ENCODE measurements at places on chromosomes 11 and 22. TPM values are rescaled to one million over a fixed set of nuclear protein-coding genes. Genes with fewer than 3 reads are reported as not detected.

The C11orf16 gene
- total RNA-seq, result 8.4 TPM

The FIBP gene
- 74.6 TPM for total RNA-seq

The GLYATL2 gene
- 1.2 TPM for total RNA-seq

The RAPSN gene
- 1.5 TPM for total RNA-seq

The PHF21B gene
- total RNA-seq, result 0.43 TPM

The SCN4B gene
- 3.1 TPM for total RNA-seq

The TMPRSS13 gene
- 9.4 TPM for total RNA-seq

The OSM gene
- total RNA-seq, result 1.8 TPM

DNA sequence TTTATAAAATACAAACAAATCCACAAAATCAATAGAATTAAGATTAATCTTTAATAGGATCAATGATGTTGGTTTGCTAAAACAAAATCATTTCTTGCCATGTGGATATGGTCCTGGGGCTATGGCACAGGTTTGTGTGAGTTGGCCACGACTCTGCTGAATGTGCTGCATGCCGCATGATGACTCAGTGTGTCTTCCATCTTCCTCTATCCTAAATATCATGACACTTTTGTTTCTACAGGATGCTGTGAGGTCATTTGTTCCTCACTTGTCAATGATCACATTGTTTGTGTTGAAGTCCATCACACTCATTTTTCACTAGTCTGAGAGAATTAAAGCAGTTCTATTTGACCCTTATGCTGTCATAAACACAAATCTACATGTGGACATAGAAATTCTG is 167.2 kb upstream of the ZBED5 start:
- no peaks in the 10 kb centered on the region for H3K27me3 ChIP-seq
- H3K4me1 ChIP-seq, result no peaks in the 10 kb centered on the region
- H3K27ac ChIP-seq, result no peak overlapping the region
- H3K36me3 ChIP-seq, result no peaks in the 10 kb centered on the region

DNA sequence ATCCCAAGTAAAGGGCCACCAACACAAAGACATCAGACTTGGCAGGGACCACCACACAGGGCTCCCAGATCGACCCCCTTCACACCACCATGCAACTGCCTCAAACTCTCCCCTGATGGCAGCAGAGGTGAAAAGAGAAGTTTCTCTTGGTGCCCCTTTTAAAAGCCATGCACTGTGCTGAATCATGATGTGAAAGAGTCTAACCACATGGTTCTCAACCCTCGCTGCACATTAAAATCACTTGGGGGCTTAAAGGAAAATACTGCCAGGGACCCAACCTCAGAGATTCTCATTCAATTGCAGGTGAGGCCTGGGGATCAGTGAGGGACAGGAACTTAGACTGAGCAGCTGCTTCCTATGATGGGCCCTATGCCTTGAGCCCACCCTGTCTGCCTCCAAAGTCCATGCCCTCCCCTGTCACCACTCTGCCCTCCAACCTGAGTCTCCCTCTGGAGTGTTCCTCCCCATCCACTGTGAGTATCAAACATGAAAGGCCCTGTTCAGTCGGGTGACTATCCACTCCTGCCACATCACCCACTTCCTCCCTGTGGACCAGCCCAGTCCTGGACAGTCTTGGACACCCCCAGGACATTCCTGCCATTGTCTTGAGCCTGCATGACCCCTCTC is 40.8 kb downstream of the PLEKHA7 start:
- DNase-seq, result no peak
- H3K4me3 ChIP-seq, result no peak overlapping the region
- H3K36me3 ChIP-seq, result no peaks in the 10 kb centered on the region
- H3K4me1 ChIP-seq, result no peaks in the 10 kb centered on the region
- no peak overlapping the region for H3K27ac ChIP-seq

DNA sequence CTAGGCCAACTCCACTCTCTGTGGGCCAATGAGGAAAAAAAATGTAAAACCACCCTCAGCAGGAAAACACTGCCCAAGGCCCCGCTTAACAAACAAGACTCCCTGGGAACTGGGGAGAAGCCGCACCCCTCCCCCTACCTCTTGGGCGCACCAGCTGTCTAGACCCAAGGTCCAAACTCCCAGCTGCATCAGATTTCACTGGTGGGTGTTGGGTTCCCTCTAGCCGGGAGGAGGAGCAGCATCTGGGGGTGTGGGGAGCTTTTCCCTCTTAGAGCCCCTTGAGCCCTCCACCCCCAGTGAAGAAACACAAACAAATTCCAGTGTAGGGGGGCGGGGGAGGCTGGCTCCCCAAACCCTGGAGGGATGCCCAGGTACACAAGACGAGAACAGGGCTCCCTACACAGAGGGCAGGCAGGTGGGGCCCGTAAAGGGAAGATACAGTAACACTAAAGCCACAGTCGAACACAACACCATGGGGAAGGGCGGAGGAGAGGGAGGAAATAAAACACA is 64.9 kb downstream of the NECTIN1 start:
- H3K4me3 ChIP-seq, result no peak overlapping the region
- peak; percentile 72 for DNase-seq
- H3K4me1 ChIP-seq, result no peaks in the 10 kb centered on the region
- no peaks in the 10 kb centered on the region for H3K27me3 ChIP-seq
- H3K36me3 ChIP-seq, result no peaks in the 10 kb centered on the region

DNA sequence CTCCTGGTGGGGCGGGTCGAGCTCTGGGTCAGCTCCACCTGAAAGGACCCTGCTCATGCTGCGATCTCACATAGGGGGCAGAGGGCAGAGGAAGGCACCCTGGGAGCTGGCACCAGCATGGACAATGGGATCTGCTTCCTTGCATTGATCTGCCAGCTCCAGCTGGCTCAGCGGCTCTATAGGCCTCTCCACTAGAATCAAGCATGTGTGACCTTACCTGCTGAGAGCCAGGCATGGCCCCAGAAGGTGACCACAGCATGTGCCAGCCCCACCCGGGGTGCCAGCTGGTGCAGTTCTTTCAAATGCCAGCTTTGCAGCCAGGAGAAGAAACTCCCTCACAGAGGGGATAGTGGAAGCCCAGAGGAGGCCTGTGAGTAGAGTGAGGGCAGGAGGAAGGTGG is 22.0 kb upstream of the KLHL35 start:
- H3K36me3 ChIP-seq, result no peaks in the 10 kb centered on the region
- H3K4me3 ChIP-seq, result no peak overlapping the region
- H3K27me3 ChIP-seq, result peaks cover 3% of the 10 kb centered on the region

DNA sequence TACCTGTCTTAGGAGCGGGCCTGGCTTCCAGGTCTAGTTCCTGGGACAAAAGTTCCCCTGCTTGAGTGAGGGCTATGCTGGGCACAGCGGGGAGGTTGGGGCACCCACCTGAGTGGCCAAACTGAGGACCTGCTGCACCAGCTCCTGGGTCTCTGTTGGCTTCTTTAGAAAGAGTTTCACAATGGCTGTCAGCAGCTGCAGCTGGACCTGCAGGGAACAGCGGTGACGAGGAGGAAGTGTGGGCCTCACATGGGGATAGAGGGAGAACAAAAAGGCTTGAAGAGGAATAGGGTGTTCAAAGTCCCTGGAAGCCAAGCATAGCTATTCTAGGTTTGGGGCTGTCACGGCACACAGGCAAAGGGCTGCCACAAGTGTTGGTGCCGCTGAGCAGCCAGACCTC is 26.7 kb upstream of the RASL10A start:
- H3K4me1 ChIP-seq, result peaks cover 4% of the 10 kb centered on the region
- no peak overlapping the region for H3K27ac ChIP-seq
- DNase-seq, result no peak
- H3K27me3 ChIP-seq, result no peaks in the 10 kb centered on the region
- H3K36me3 ChIP-seq, result peaks cover 11% of the 10 kb centered on the region

DNA sequence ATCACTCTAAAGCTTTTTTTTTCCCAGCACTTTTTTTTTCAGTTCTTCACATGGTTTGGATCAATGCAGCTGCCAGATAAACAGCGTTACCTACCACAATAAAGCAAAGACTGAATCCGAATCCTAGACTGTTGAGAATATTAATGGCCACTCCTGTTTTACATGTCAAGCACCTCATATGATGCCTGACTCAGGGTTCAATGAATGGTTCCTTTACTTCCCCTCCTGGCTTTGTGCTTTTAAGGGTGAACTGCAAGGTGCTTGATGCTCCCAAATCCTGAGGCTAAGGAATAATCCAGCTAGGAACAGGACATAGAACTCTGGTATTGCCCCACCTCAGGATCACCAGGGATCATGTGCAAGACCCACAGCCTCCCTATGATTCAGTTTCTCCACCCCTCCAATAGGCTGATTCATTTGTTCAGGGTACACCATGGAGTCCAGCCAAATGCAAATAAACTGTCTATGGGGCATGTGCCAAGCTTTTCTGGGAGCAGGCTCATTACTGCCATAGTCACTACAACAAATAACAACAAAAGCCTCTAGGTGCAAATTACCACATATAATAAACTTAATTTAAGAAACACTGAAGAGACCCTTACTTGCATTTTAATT is 104.3 kb downstream of the GAB2 start:
- no peak overlapping the region for H3K4me3 ChIP-seq
- no peak for DNase-seq
- no peak overlapping the region for H3K27ac ChIP-seq
- no peaks in the 10 kb centered on the region for H3K36me3 ChIP-seq
- H3K27me3 ChIP-seq, result no peaks in the 10 kb centered on the region

- no peak within 1 kb of the TSS for H3K27ac ChIP-seq
- no peaks in the 10 kb centered on the region for H3K4me1 ChIP-seq
- no peaks in the 10 kb centered on the region for H3K36me3 ChIP-seq
- H3K4me3 ChIP-seq, result no peak within 1 kb of the TSS
- peak; percentile 2 for DNase-seq
Measured at GRCh38 chr11:109421981-109422869, at the start of gene C11orf87. Gene C11orf87, plus strand, starts transcription at chr11:109422190. Its CDS starts 1,444 bp downstream, at chr11:109423634.

- H3K4me1 ChIP-seq, result no peaks in the 10 kb centered on the region
- no peak overlapping the region for H3K27ac ChIP-seq
- no peak for DNase-seq
- no peaks in the 10 kb centered on the region for H3K27me3 ChIP-seq
- H3K4me3 ChIP-seq, result no peak overlapping the region
Measured at GRCh38 chr11:112523031-112523430, 262.4 kb upstream of the PLET1 start.

GRCh38 chr11:70608568-70609470 is 210.5 kb downstream of the CTTN start:
- no peak overlapping the region for H3K27ac ChIP-seq
- H3K27me3 ChIP-seq, result no peaks in the 10 kb centered on the region
- H3K36me3 ChIP-seq, result no peaks in the 10 kb centered on the region
- DNase-seq, result no peak
- no peaks in the 10 kb centered on the region for H3K4me1 ChIP-seq

DNA sequence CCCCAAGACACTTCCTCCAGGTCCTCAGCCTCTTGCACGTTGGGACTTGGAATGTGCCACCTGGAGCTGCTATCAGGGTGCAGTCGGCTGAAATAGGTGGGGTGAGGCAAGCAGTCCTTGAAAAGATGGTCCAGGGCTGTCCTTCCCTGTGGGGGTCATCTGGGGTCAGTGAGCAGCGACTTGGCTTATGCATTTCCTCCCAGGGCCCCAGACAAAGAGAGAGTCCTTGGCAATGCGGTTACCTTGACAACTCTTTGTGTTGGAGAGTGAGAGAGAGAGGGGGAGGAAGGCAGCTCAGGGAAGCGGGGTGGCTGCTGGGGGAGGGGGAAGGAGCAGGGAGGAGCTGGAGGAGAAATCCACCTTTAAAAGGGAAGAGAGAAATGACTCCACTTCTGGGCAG is 93.8 kb downstream of the MIAT start:
- no peaks in the 10 kb centered on the region for H3K4me1 ChIP-seq
- no peaks in the 10 kb centered on the region for H3K27me3 ChIP-seq
- H3K27ac ChIP-seq, result no peak overlapping the region

DNA sequence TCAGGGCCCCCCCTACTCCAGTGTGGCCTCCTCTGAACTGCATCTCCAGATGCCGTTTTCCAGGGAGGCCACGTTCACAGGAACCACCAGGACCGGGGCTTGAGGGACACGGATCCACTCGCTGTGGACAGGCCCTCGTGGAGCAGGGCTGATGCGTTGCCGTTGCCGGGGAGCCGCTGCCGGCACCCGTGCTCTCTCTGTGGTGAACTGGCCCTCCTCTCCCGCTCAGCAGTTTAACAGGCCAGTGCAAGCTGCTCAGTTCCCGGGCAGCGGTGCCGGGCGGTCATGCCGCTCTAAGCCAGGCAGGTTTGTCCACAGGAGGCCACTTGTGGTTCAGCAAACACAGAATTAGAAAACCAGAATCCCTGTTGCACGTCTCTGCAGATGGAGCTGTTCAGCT is 301.6 kb downstream of the TBC1D22A start:
- no peaks in the 10 kb centered on the region for H3K27me3 ChIP-seq
- no peaks in the 10 kb centered on the region for H3K4me1 ChIP-seq
- no peak overlapping the region for H3K4me3 ChIP-seq

GRCh38 chr11:33926671-33927552 is 35.0 kb upstream of the LMO2 start:
- H3K27ac ChIP-seq, result no peak overlapping the region
- no peak overlapping the region for H3K4me3 ChIP-seq
- no peaks in the 10 kb centered on the region for H3K27me3 ChIP-seq
- no peaks in the 10 kb centered on the region for H3K36me3 ChIP-seq

- H3K27me3 ChIP-seq, result no peaks in the 10 kb centered on the region
- H3K4me3 ChIP-seq, result no peak overlapping the region
- no peak overlapping the region for H3K27ac ChIP-seq
- H3K4me1 ChIP-seq, result no peaks in the 10 kb centered on the region
- DNase-seq, result no peak
Measured at GRCh38 chr22:48753752-48754517, 1073.7 kb downstream of the BRD1 start.

GRCh38 chr11:110182886-110183285 is 89.7 kb downstream of the ZC3H12C start:
- H3K27me3 ChIP-seq, result no peaks in the 10 kb centered on the region
- no peak overlapping the region for H3K4me3 ChIP-seq
- DNase-seq, result no peak
- H3K36me3 ChIP-seq, result no peaks in the 10 kb centered on the region

GRCh38 chr22:45376009-45376408 is 37.4 kb downstream of the SMC1B start:
- H3K4me3 ChIP-seq, result no peak overlapping the region
- no peaks in the 10 kb centered on the region for H3K27me3 ChIP-seq

GRCh38 chr11:111350811-111351210 is 28.3 kb downstream of the POU2AF1 start:
- H3K27me3 ChIP-seq, result peaks cover 4% of the 10 kb centered on the region
- no peaks in the 10 kb centered on the region for H3K36me3 ChIP-seq
- H3K4me1 ChIP-seq, result peaks cover 8% of the 10 kb centered on the region
- H3K4me3 ChIP-seq, result no peak overlapping the region

GRCh38 chr11:111788051-111788450 is 21.9 kb upstream of the PPP2R1B start:
- no peaks in the 10 kb centered on the region for H3K4me1 ChIP-seq
- no peaks in the 10 kb centered on the region for H3K27me3 ChIP-seq
- H3K4me3 ChIP-seq, result no peak overlapping the region
- no peak for DNase-seq
- peak overlapping the region; percentile 92 for H3K27ac ChIP-seq
- H3K36me3 ChIP-seq, result peaks cover 10% of the 10 kb centered on the region

GRCh38 chr22:32829451-32829851 is 27.9 kb downstream of the TIMP3 start:
- no peaks in the 10 kb centered on the region for H3K36me3 ChIP-seq
- H3K27me3 ChIP-seq, result no peaks in the 10 kb centered on the region
- H3K27ac ChIP-seq, result peak overlapping the region; percentile 71
- peaks cover 6% of the 10 kb centered on the region for H3K4me1 ChIP-seq

GRCh38 chr11:121391914-121392313 is 60.2 kb upstream of the SORL1 start:
- DNase-seq, result no peak
- no peaks in the 10 kb centered on the region for H3K36me3 ChIP-seq
- no peak overlapping the region for H3K27ac ChIP-seq
- H3K4me3 ChIP-seq, result no peak overlapping the region
- H3K27me3 ChIP-seq, result no peaks in the 10 kb centered on the region
- peaks cover 8% of the 10 kb centered on the region for H3K4me1 ChIP-seq

GRCh38 chr11:45960387-45961095 is 38.1 kb downstream of the LARGE2 start:
- no peak overlapping the region for H3K4me3 ChIP-seq
- H3K27ac ChIP-seq, result no peak overlapping the region
- H3K36me3 ChIP-seq, result peaks cover 16% of the 10 kb centered on the region
- no peaks in the 10 kb centered on the region for H3K4me1 ChIP-seq
- no peak for DNase-seq
- no peaks in the 10 kb centered on the region for H3K27me3 ChIP-seq

Data from lung (tissue), 17 donors.